ENCODE measurements at places on chromosomes 3 and 15.

- no peak for DNase-seq
These were observed 84.1 kb downstream of the CHL1 start for GRCh38 chr3:280681-281080.

DNA sequence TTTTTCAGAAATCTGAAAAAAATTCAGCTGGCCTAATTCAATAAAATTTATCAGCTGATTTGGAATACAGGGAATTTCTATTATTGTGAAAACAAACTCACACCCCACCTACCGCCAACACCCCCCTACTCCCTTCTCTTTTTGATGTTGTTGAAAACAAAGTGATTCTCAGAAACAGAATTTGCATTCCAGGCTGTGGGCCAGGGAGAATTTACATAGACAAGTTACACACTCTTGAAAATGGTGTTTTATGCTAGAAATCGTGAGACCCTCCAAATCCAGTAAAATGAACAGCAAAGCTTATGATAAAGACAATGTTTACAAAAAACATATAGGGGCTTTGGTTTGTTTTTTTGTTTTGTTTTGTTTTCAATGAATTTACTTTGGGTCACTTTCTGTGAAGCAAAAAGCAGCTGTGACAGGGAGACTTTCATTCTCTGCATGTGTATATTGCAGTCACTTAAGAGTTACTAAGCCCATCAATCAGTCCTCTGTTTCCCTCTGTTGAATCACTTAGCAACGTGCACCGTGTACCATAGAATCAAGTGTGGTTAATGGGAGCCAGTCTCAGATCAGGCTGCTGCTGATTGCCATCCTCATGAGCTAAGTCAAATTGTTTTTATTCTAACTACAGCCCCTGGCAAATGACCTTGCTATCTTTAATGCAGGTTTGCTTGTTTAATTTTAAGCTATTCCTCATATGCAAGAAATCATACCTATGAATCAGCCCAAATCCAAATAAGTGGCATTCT, 159.8 kb downstream of the ALCAM start:
- no peak for DNase-seq

GRCh38 chr15:39393575-39394335, 187.1 kb upstream of the THBS1 start:
- no peak for DNase-seq

GRCh38 chr3:11096266-11097139, 57.8 kb upstream of the HRH1 start:
- DNase-seq, result no peak
